ENCODE measurements at places on chromosomes 2 and 18. TPM values are rescaled to one million over a fixed set of nuclear protein-coding genes. Genes with fewer than 3 reads are reported as not detected.

DNA sequence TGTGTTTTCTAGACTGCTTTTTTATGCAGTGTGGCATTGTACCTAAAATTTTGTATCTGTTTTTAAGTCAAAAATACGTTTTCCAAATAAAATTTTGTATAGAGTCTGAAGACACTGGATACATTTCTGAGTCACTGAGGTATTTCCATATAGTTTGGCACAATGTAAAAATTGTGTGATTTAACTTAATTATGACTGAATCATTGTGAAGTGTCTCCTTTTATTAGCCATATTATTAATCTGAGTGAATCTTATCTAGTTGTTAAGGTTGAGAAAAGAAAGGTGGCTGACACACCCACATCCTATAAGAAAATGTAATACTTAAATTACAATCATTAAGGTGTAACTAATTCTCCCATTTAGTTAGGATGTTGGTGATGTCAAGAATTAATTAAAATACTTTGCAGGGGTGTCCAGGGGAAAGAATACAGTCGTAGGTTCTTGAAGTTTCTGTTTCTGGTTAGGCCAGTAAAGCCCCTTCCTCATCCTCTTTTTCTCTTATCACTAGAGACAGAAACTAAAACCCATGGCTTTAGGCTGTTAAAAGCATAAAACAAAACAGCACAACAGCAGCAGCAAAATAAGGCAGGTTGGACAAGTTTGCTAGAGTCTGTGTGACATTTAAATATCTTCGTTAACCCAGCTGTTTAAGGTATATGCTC lies 71.6 kb downstream of the UBE2E3 start:
- no peak for DNase-seq

- no peak for DNase-seq
Measured at GRCh38 chr2:150478200-150478974, 9.1 kb downstream of the RND3 start.

GRCh38 chr18:66325251-66325650 lies 278.6 kb downstream of the CDH19 start:
- no peak for DNase-seq

GRCh38 chr2:55923091-55923981 lies at the start of gene EFEMP1:
Gene EFEMP1, minus strand, starts transcription at chr2:55923782. Its CDS starts 1,342 bp downstream, at chr2:55922440.
- peak; percentile 90 for DNase-seq

- no peak for DNase-seq
Measured at GRCh38 chr18:8389391-8390340, 219.6 kb upstream of the RAB12 start.

- DNase-seq, result no peak
Measured at GRCh38 chr18:63534615-63535014, 7.6 kb upstream of the SERPINB12 start.

Gene GTF2A1L
- polyA plus RNA-seq, result 0.68 TPM

Gene COL4A4
- polyA plus RNA-seq, result 6.5 TPM

Measured in left lung (tissue), 14 donors.